NCI-H510A treated with DMSO at 0.1 percent for 48 hours (cell line): ENCODE measurements at places on chromosomes 11 and 22.

DNA sequence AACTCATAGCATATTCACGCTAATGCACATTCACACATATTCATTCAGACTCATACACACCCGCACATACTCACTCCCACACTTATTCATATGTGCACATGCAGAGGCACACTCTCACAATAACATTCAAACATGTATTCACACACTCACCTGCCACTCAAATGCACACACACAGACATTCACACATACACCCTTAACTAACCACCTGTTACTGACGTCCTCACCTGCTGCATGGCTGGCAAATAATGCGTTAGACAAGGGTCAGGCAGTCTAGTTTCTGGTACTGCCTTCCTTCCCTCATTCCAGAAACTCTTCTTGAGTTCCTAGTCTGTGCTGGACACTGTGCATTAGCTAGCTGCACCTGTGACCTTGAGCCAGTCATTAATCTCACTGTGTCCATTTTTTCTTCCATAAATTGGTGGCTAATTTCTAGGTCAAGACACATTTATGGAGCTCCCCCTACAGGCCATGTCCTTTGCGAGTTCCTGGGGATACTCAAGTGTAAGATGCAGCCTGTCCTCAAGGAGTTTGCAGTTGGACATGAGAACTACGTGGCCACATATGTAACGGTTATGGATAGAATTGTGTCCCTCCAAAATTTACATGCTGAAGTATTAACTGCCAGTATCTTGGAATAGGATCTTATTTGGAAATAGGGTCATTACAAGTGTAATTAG is 34.5 kb upstream of the SEZ6L start:
- peak; percentile 1 for DNase-seq

DNA sequence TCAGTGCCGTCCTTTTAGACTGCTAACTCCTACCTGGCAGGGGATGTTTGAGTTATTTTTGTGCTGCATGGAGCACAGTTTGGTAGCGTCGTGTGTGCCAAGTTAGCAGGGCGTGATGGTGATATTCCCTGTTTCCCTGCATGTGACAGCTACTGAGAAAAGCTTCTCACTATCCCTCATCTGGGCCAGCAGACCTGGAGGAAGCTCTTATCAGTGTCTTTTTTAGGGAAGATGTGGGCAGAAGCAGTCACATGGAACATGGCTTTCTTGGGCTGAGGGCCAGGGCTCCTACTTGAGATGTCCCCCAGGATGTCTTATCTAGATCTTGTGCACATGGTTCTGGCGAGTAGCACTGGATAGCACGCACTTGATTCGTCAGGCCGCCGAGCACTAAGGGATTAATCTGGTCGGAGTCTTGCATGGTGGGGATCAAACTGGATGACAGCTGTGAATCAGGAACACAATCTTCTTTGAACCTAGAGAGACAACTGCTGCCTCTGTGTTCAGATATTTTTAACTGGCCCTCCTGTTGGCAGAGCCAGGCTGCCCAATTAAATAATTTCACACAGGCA is 33.8 kb downstream of the TECTA start:
- no peak for DNase-seq

DNA sequence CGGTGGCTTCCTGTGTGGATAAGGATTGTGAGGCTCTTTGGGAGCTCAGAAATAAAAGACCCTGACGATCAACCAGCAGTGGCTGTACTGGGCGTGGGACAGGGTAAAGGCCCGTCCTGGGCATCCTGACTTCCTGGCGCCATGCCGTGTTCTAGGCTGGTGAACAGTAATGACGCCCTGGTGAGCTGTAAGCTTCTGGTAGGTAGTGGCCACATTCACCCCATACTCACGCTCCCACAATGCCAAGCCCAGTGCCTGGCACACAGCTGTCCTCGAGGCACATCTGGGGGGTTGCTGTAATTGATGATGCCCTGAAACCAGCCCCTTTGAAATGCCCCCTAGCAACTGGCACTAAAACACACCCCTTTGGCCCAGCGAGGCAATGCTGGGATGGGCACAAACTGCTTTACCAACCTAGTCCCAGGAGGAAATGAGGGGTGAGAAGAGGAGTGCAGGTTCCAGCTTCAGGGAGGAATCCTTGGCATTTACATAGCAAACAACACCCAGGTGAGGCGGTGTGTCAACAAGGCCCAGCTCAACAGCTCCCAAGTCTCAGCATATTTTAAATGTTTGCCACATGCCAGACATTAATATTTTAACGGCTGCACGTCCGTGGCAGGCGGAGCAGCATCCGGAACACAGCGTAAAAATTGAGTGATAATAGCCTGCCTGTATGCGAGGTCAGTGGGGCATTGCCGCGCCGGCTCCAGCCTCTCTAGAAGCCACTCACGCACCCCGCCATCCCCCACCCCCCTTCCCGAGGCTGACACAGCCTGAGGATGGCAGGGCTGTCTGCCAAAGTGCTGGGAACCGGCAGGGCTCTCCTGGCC is 79.3 kb downstream of the DSCAML1 start:
- DNase-seq: peak; percentile 82

- DNase-seq: no peak
Observed at GRCh38 chr11:57668434-57668782, 494 bp downstream of the ZDHHC5 start.

- no peak for DNase-seq
Observed at GRCh38 chr22:39179841-39180335, 27.4 kb upstream of the CBX7 start.
